ENCODE measurements at places on chromosomes 5 and 9.

DNA sequence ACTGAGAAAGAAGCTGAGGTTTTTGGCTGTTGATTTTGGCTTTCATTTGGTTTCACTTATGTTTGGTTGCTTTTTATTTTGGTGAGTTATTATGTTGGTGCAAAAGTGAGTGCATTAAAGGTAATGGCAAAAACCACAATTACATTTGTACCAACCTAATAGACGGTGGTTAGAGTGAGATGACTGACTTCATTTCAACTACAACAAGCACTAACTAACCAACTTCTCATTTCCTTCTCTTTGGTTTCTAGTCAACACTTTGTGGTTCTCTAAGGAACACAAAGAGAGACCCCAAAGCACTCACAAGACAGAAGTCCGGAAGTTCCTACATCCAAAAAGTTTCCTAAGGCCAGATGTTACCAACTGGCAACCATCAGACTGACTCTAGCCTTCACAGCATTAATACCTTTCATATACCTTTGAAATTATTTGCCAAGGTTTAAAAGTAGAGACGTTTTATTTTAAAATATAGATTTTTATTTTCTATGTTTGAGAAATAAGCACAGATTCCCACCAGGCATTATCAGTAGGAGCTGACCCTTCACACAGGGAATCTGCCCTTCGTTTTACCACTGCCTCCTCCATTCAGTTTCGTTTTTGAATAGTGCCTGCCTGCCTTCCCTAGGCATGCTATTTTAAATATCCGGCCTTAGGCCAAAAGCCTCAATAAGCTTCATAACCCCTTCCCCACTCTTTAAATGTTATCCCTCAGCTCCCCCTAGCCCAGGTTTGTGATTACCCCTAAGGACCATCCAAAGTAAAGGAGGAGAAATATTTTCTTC, 301.1 kb upstream of the PTGER4 start:
- DNase-seq = no peak

GRCh38 chr5:927172-928015, 34.7 kb downstream of the TRIP13 start:
- DNase-seq = no peak

- no peak for DNase-seq
Measured at GRCh38 chr5:17302106-17302505, 84.7 kb downstream of the BASP1 start.

GRCh38 chr9:32705059-32705458, 69.6 kb upstream of the TAF1L start:
- no peak for DNase-seq

All from stimulated activated effector memory CD8-positive, alpha-beta T cell treated with anti-CD3 and anti-CD28 coated beads, Interleukin-12 subunit alpha, Interleukin-12 subunit beta, amount 100 ng/mL, for 72 hours (primary cell).